ENCODE measurements at places on chromosomes 2 and 18. TPM values are rescaled to one million over a fixed set of nuclear protein-coding genes. Genes with fewer than 3 reads are reported as not detected.
A peak's percentile ranks its signal among the peaks of the same experiment; 100 is the strongest.

DNA sequence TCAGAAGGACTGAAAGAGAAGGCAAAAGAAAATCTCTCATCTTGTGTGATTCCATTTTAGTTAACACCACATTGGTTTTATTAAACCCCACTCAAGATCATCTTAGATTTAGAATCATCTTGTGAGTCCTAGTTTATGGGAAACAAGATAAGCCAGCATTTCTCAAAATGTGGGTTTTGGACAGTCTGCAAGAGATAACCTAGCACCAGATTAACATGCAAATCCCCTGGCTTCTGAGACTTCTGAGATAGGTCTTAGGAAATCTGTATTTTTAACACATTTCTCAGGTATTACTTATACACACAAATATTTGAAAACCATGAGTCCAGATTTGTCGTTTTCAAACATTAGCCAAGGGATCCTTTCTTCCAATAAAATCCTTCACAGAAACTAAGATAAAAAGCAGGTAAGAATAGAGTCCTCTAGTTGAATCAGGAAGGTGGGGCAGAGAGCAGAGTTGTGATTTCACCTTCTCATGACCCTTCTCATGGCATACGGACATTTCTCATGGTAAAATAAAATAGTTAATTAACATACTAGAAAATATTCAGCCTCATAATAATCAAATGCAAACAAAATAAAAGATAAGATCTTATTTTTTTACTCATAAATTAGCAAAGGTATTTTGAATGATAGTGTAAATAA lies 287.2 kb upstream of the FN1 start:
- H3K27ac ChIP-seq: no peak overlapping the region
- H3K36me3 ChIP-seq: peaks cover 4% of the 10 kb centered on the region
- no peak overlapping the region for H3K4me3 ChIP-seq
- no peaks in the 10 kb centered on the region for H3K27me3 ChIP-seq
- H3K4me1 ChIP-seq: peaks cover 25% of the 10 kb centered on the region
- no peak for DNase-seq

GRCh38 chr2:40204268-40204667 lies 247.6 kb downstream of the SLC8A1 start:
- no peak overlapping the region for H3K27ac ChIP-seq
- DNase-seq: no peak

DNA sequence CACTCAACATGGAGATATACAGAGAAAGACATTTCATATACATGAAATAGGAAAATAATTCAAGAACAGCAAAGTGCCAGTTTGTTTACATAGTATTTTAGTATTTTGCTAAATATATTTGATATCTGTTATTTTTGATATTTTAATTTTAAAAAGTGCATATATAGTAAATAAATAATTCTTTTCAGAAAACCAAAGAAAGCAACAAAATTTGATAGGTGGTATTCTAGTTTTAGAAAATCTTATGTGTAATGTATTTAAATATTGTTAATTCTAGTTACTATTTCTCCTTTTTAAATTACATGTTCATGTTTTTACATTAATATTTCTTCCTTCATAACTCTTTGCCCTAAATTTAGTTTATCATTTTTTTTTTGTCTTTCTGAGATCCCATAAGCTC lies 34.5 kb upstream of the FAM171B start:
- no peak overlapping the region for H3K4me3 ChIP-seq
- DNase-seq: no peak
- H3K4me1 ChIP-seq: no peaks in the 10 kb centered on the region

GRCh38 chr2:127516041-127516762 lies 10.1 kb downstream of the IWS1 start:
- no peaks in the 10 kb centered on the region for H3K27me3 ChIP-seq
- H3K4me3 ChIP-seq: no peak overlapping the region
- peaks cover 19% of the 10 kb centered on the region for H3K4me1 ChIP-seq
- peaks cover 3% of the 10 kb centered on the region for H3K36me3 ChIP-seq

DNA sequence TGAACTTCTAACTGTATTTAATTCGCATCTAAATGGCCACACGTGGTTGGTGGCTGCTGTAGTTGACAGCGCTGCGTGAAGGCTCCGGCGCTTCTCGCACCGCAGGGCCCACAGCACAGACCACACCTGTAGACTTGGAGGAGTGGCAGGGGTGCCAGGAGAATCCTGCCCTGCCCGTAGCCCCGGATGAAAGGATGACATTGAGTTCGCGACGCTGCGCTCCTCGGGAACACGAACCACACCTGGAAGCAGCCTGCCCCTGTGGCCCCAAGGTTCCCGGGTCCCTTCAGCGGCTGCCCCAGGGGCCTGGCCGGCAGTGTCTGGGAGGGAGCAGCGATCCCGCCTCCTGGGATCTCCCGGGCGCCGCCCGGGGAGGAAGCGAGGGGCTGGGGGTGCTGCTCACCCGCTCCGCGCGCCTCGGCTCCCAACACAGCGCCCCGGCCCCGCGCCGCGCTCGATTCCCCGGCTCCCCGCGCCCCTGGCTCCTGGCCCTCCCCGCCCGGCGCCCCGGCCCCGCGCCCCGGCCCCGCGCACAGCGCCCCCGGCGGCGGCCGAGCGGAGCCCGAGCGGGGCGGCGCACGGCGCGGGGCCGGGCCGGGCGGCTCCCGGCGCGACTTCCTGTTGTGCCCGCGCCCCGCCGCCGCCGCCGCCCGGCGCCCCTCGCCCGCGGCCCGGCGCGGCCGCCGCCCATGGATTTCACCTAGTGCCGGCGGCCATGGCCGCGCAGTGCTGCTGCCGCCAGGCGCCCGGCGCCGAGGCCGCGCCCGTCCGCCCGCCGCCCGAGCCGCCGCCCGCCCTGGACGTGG lies at the start of gene RNPEPL1:
Gene RNPEPL1, plus strand, starts transcription at position 613 of the 806 bp plus-strand sequence. Its CDS starts 103 bp downstream, at position 716.
- H3K27me3 ChIP-seq: no peaks in the 10 kb centered on the region
- peak within 1 kb of the TSS; percentile 71 for H3K4me3 ChIP-seq
- peak within 1 kb of the TSS; percentile 47 for H3K27ac ChIP-seq
- peak; percentile 40 for DNase-seq
- H3K4me1 ChIP-seq: peaks cover 32% of the 10 kb centered on the region
- no peaks in the 10 kb centered on the region for H3K36me3 ChIP-seq

IGFBP5 gene
- total RNA-seq: not detected

MRPL19 gene
- total RNA-seq: 50.4 TPM

- no peak overlapping the region for H3K27ac ChIP-seq
- no peaks in the 10 kb centered on the region for H3K36me3 ChIP-seq
- peaks cover 8% of the 10 kb centered on the region for H3K4me1 ChIP-seq
Measured at GRCh38 chr2:37609782-37610181, 61.7 kb downstream of the CDC42EP3 start.

NGEF gene
- 0.22 TPM for total RNA-seq

DNA sequence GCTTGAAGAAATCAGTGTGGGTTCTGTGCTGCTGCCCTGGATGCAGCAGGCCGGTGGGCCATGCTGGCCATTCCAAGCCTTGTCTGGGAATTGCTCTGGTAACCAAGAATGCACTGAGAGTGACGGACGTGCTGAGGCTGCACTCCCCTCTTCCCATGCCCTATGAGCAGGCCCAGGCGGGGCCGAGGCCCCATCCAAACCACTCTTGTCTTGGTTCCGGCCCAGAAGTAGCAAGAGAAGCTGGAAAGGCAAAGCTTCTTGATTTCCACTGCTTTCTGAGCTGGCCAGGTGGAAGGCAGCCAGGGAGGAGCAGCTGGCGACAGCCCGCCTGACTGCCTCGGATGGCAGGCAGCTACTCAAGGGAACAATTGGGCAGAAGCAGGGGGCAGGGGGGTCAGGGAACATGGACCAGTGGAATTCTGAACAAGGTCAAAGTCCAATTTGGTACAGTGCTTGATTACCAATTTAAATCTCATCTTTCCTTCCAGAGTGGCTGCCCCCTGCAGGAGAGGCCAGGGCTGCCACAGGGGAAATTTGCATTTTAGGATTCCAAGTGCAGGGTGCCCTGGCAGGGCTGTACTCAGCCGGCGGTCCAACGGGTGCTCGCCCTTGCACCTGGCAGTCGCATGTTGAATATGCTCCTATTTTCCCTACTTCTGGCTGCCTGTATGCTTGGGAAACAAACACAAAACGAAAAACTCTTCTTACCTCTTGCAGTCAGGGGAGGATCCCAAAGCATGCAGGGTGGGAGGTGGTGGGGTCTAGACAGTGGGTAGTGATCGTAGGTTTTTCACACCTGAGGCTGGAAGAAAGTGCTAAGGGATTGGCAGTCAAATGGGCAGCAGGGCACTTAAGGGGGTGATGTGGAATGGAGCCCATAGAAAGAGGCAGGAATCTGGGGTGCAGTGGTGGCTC lies 67.3 kb downstream of the LIPG start:
- no peak overlapping the region for H3K27ac ChIP-seq
- H3K27me3 ChIP-seq: no peaks in the 10 kb centered on the region
- no peaks in the 10 kb centered on the region for H3K4me1 ChIP-seq
- DNase-seq: no peak

- no peaks in the 10 kb centered on the region for H3K4me1 ChIP-seq
- no peak overlapping the region for H3K4me3 ChIP-seq
Measured at GRCh38 chr18:34760444-34760843, 50.3 kb downstream of the DTNA start.

GAREM1 gene
- total RNA-seq: 1.1 TPM

DNA sequence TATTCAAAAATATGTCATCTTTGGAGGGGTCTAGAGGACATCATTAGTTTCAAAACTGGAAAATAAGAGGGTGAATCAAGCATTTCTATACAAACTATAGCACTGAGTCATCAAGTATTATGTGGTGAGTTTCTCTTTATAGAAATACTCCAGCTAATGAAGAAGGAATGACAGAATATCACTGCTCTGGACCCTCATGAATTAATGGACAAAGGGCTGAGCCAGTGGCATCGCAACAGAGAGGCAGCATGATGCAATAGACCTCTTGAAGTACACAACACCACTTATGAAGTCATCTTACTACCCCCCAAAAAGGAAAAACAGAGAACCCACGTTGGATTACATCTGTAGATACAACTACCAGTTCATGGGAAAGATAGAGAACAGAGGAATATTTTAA lies 27.4 kb upstream of the EIF2AK3 start:
- no peaks in the 10 kb centered on the region for H3K27me3 ChIP-seq
- peaks cover 11% of the 10 kb centered on the region for H3K4me1 ChIP-seq
- H3K27ac ChIP-seq: no peak overlapping the region
- no peak for DNase-seq

MC4R gene
- not detected for total RNA-seq

DNA sequence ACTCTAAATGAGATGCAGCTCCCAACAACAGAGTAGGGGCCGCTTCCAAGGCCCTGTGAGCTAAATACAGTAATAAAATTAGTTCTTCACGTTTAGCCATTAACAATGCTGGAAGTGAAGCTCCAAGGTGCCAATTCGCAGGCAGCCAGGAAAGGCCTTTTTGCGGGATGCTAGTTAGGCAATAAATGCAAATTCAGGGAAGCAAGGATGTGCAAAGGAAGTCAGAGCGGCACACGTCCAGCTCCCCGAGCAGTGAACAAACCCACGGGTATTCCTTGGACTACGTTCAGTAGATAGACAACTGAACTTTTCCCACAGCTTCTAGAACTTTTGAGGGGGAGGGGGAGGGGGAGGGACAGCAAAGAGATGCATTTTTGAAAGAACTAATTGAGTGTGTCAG lies 6.9 kb downstream of the ZNF516 start:
- H3K27ac ChIP-seq: no peak overlapping the region
- no peak overlapping the region for H3K4me3 ChIP-seq
- H3K27me3 ChIP-seq: peaks cover 2% of the 10 kb centered on the region
- no peaks in the 10 kb centered on the region for H3K36me3 ChIP-seq
- no peak for DNase-seq

NOSTRIN gene
- total RNA-seq: not detected

GRCh38 chr2:202700075-202700901 lies 65.5 kb downstream of the FAM117B start:
- no peak overlapping the region for H3K27ac ChIP-seq
- H3K36me3 ChIP-seq: no peaks in the 10 kb centered on the region
- no peaks in the 10 kb centered on the region for H3K27me3 ChIP-seq
- no peaks in the 10 kb centered on the region for H3K4me1 ChIP-seq
- no peak for DNase-seq

DNA sequence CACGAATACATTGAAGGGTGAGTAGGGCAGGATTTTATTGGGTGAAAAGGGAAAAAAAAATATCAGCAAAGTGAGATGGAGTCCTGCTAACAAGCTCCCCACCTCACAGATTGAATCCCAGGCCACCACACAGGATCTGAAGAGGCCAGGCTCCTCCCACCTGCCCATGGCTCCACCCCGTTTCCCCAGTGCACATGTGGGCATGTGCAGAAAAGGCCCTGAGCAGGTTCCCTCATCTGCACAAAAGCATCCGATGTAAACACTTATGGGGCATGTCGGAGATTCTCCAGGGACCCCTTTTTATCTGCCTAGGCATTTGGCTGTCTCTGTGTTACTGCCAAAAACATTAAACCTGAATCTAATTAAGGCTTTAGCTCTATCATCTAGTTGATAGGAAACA lies 35.2 kb downstream of the SKA1 start:
- DNase-seq: no peak
- no peak overlapping the region for H3K4me3 ChIP-seq
- no peaks in the 10 kb centered on the region for H3K36me3 ChIP-seq
- peaks cover 16% of the 10 kb centered on the region for H3K27me3 ChIP-seq
- H3K27ac ChIP-seq: no peak overlapping the region
- H3K4me1 ChIP-seq: no peaks in the 10 kb centered on the region

DNA sequence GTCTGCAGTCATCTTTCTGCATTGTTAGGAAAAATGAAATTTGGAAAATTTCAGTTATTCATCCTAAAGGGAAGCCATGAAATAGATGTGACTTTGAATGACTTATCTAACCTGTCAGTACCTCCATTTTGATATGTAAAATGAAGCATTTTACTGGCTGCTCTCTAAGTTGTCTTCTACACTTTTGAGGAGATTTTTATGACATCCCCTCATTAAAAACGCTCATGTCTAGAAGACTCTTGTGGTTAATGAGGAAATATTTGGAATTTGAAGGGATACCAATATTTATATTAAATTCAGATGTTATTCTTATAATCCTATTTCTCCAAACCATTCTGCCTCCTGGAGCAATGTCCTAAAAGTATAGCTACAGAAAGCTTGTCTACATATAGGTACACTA lies 73.8 kb upstream of the THUMPD2 start:
- DNase-seq: no peak
- H3K27me3 ChIP-seq: no peaks in the 10 kb centered on the region
- H3K4me3 ChIP-seq: no peak overlapping the region
- no peaks in the 10 kb centered on the region for H3K4me1 ChIP-seq

DNA sequence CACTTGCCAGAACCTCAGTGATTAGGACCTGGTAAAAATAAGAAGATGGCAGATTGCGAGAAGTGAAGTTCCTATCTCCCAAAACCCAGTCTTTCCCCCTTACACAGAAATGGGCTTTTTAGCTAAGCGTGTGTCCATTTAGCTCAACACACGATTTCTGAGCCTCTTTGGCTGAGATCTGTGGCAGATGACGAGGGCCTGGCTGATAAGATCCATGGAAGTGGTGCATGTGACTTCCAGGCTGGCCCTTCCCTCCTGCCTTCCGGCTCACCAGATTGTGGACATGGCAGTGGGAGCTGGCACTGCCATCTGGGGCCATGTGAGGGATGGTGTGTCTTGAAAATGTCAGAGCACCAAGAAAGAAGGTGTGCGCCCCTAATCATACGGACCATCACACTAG lies 41.0 kb upstream of the ZFP36L2 start:
- no peak for DNase-seq
- H3K4me3 ChIP-seq: no peak overlapping the region
- no peaks in the 10 kb centered on the region for H3K36me3 ChIP-seq
- no peak overlapping the region for H3K27ac ChIP-seq

GRCh38 chr2:69279931-69280681 lies 106.9 kb downstream of the GFPT1 start:
- no peaks in the 10 kb centered on the region for H3K36me3 ChIP-seq
